ENCODE measurements at places on chromosomes 2 and 18.
A peak's percentile ranks its signal among the peaks of the same experiment; 100 is the strongest.

DNA sequence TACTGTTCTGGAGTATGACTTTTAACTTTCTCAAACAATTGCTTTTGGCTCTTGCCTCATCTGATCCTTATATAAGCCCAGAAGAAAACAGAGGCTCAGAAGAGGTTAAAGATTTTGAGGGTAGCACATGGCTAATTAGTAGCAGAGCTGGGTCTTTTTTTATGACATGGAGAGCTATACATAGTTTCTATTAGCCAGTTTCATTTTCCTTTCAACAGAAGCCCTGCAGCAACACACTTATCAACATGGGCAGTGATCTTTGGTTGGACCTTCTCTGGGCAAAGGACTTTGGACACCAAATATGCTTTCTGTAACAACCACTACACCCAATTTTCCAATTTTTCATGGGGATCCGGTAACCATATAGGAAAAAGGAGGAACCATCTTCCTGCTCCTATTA is 64.9 kb downstream of the NCKAP5 start:
- no peak for DNase-seq

DNA sequence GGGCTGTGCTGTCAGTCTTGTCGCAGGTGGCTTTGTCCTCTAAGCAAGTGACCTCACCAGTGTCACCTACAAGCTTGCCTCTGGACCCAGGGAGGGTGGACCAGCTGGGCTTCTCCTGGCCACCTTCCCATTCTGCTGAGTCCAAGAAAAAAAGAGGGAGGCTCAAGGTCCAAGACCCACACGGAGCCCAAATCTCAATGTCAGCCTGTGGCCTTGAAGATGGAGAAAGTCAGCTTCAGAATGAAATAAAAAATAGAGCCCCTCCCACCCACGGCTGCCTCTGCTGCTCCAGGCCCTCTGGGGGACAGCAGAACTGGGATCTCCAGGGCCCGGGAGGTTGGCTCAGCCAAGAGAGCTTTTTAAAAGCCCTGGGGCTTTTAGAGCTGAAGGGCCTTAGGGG is 145.9 kb downstream of the TNS1 start:
- DNase-seq: no peak

DNA sequence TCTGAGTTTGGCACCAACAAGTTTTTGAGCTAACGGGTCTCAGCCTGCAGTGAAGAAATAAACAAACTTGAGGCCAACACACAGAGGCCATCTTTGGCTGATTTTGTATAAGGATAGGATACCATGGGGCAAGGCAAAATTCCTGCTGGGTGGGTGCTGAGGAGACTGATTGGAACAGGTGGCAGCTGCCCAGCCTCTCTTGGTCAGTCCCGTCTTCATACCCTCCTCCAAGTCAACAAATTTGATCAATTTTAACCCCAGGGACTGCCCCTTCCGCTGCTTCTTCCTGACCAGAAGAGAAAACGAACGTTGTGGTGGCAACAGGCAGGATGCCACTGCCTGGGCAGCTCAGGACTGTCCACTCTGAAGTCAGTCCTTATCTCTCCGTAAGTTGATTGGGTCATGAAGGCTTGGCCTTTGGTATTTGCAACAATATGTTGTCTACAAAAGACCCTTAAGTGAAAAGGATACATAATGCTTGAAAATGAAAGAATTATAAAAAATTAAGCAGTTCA is 139.3 kb downstream of the SPP2 start:
- no peak for DNase-seq

DNA sequence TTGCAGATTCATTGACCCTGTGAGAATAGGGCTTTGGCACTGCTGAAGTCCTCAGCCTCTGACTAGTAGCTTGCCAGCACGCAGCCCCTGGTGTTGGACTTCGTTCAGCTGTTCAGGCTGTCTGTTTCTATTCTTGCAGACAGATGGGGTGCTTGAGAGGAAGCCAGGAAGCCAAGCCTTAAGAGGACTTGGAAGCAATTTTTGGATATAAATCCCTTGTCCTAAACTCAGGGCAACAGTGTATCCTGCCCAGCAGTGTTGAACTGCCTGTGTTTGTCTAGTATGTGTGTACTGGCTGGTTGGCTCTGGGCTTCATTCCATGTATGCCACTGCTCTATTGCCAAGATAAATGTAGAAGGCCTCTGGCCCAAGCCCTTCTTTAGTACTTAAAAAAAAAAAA is 108.6 kb downstream of the COMMD1 start:
- peak; percentile 29 for DNase-seq

- DNase-seq: no peak
These were observed 25.5 kb downstream of the CLUL1 start for GRCh38 chr18:622289-622688.

- DNase-seq: no peak
These were observed 129.8 kb upstream of the SH3BP4 start for GRCh38 chr2:234821946-234822475.

- DNase-seq: no peak
These were observed 31.2 kb downstream of the FTCDNL1 start for GRCh38 chr2:199819746-199820145.

DNA sequence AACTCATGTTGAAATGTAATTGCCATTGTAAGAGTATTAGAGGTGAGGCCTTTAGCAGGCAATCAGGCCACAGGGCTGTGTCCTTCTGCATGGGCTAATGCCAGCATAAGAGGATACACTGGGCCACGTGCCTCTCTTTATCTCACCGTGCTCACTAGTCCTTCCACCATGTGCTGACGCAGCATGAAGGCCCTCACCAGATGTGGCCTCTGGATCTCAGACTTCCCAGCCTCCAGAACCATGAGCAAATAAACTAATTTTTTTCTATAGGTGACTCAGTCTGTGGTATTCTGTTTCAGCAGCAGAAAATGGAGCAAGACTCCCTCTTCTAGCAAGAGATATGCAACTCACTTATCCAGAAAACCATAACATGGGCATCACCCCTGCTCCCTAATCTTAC is 149.7 kb upstream of the ZNF236 start:
- no peak for DNase-seq

- DNase-seq: no peak
These were observed 241.1 kb downstream of the BCL2 start for GRCh38 chr18:63078471-63078870.

GRCh38 chr2:181984060-181984459 is 1.6 kb upstream of the PPP1R1C start:
- DNase-seq: no peak

DNA sequence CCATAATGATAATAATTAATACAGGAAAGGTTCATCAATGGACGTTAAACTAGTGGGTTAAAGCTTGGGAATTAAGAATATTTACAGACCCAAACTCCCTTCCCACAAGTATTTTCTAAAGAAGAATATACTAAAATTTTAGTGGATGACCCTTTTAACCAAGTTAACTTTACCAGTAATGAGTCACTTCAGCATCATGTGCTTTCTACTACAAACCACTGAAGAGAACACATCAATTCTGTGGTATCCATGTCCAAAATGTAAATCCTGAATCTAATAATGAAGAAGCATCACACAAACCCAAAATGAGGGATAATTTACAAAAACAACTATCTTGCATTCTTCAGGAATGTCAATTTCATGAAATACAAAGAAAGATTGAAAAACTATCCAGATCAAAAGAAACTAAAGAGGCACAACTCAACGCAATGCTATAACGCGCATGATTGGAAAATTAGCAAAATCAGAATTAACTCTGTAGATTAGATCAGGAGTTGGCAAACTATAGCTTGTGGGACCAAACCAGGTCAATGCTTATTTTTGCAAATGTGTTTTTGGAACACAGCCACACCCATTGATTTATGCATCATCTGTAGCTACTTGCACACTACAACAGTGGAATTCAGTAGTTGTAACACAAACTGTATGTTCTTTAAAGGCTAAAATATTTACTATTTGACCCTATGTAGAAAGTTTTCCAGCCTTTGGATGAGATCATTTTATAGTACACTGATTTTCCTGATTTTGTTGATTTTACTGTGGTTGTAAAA is 27.5 kb downstream of the COPS8 start:
- no peak for DNase-seq

DNA sequence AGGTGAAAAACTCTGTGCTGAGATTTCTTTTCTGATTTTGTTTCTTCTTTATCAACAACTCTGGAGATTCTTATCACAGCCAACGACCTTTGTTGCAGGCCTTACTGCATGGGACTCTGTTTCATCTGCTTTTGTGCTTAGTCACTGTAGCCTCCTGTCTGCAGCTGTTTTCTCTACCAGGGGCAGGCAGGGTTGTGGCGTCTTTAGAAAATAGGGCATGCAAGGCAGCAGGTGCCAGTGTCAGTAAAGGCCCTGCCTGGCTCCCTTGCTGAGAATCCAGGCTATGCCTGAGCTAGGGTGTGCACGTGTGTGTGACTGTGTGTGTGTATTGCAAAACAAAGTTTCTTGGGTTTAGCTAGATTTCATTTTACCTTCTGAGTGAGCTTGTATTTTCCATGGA is 14.6 kb upstream of the SLC9A2 start:
- no peak for DNase-seq

DNA sequence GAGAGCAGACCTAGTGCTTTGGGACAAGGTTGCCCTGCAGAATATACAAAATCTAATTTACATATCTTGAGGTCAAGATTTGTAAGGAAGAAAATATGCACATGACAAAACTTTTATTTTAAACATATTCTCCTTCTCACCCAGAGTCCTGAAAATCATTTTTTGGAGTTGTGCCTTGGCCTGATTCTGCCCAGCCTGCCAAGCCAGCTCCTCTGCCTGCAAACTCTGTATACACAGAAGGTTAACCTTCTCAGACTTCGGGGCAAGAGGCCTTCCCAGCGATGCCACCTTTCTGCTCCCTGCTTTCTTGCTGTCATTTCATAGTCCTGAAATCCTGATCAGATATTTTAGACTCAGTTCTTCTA is 95.8 kb upstream of the CAVIN2 start:
- no peak for DNase-seq

- DNase-seq: no peak
These were observed 135.5 kb downstream of the EIPR1 start for GRCh38 chr2:3241971-3242746.

- DNase-seq: no peak
These were observed 157.2 kb upstream of the COPS8 start for GRCh38 chr2:236928380-236929037.

DNA sequence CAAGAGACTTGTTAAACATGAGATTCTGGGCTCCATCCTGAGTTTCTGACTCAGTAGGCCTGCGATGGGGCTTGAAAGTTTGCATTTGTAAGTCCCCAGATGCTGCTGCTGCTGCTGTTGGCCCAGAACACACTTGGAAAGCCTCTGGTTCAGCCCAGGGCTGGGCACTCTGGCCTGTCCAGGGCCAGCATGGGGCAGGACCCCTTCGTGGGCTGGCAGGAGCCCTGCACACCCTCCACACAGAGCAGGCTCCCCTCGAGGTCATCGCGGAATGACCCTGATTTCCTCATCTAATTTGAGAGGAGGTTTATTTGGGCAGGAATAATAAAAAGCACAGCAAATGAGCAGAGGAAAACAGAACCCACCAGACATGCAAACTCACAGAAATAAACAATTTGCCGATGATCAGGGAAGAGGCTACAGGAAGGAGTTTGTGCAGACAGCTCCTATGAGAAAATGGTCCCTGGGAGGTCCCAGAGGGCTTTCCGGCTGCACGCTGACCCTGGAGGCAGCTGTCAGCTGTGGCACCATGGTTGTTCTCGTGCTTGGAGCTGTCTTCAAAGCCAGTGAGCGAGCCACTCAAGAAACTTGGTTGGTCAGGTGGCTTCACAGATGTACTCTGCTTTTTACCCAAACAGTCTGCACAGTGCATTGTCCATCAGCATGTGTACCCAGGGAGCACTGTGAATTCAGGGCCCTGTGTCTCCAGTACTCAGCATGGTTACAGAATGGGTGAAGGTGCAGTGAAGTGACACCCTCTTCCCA is 119.3 kb downstream of the GLI2 start:
- DNase-seq: no peak

DNA sequence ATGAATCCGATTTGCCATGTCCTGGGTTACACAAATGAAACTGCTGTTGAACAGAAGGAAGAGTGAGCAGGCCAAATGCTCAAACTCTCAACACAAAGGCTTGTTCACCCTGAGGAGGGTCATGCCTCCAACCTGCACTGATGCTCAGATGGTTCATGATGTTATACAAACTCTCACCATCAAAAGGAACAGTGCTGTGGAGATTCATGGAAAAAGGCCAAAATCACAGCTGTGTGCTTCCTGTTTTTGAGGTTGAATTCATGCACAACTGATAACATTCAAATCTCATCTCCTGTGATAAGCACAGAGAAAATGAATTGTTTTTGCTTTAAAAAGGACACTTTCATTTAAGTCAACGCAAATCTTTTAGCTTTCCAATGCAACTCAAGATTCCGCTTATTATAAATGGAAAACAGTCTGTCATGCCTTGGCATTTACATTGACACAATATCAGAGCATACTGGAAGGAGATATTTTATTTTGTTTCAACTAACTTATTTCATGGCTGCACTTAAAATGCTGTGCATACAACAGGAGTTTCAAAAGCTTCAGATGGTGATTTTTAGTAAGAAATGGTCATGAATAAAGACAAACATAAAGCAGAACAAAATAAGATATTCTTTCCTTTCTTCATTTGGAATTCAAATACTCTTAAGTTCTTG is 22.2 kb upstream of the TTN start:
- DNase-seq: no peak

DNA sequence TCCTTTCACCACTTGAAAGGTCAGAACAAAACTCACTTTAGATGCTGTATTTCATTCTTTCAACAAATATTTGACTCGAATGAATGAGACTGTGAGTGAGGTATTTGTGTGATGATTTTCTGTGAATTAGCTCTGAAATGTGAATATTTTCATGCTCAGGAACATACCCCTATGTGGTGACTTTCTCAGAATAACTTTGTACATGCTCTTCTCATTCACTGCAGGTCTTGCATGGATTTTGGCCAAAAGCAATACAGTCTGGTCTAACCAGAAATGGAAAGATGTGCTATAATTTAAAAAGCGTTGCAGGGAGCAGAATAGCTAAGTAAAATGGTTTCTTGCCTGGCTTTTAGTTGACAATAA is 75.5 kb downstream of the MYCN start:
- DNase-seq: no peak

DNA sequence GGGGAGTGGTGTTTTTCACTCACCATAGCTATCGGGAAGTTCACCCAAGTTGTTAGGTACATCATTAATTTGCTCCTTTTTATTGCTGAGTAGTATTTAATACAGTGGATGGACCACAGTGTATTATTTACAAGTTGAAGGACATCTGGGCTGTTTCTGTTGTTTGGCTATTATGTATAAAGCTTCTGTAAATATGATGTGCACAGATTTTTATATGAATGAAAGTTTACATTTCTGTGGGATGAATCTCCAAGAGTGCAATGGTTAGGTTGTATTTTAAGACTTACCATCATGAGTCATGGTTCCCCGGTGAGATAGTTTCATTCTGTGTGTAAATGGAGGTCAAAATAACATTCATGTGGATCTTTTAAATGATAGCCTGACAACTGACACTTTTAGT is 337.4 kb downstream of the PTPRM start:
- DNase-seq: no peak

- no peak for DNase-seq
These were observed 43.4 kb upstream of the MTCL1 start for GRCh38 chr18:8661754-8662559.
